DND-41 (cell line): ENCODE measurements at places on chromosomes 4 and X.
A peak's percentile ranks its signal among the peaks of the same experiment; 100 is the strongest.

GRCh38 chr4:100690812-100691211 lies 173.0 kb upstream of the EMCN start:
- no peak overlapping the region for H3K4me3 ChIP-seq
- no peaks in the 10 kb centered on the region for H3K4me1 ChIP-seq
- no peak for DNase-seq
- no peaks in the 10 kb centered on the region for H3K36me3 ChIP-seq

- DNase-seq: no peak
- H3K27me3 ChIP-seq: no peaks in the 10 kb centered on the region
- H3K27ac ChIP-seq: no peak overlapping the region
- no peaks in the 10 kb centered on the region for H3K36me3 ChIP-seq
- H3K4me3 ChIP-seq: no peak overlapping the region
These were observed 53.0 kb downstream of the HAND2 start for GRCh38 chr4:173477016-173477415.

GRCh38 chr4:114149-114548 lies 10.2 kb upstream of the ZNF718 start:
- H3K27ac ChIP-seq: peak overlapping the region; percentile 28; the same call in 1 of the 2 replicates
- peaks cover 27% of the 10 kb centered on the region for H3K4me1 ChIP-seq
- no peak for DNase-seq
- H3K4me3 ChIP-seq: no peak overlapping the region
- H3K36me3 ChIP-seq: no peaks in the 10 kb centered on the region

- H3K27me3 ChIP-seq: no peaks in the 10 kb centered on the region
- H3K36me3 ChIP-seq: peaks cover 79% of the 10 kb centered on the region
- no peaks in the 10 kb centered on the region for H3K4me1 ChIP-seq
- no peak overlapping the region for H3K27ac ChIP-seq
- H3K4me3 ChIP-seq: no peak overlapping the region
These were observed 37.5 kb downstream of the MTMR1 start for GRCh38 chrX:150730719-150731118.

- peak; percentile 69 for DNase-seq
- no peaks in the 10 kb centered on the region for H3K27me3 ChIP-seq
- no peaks in the 10 kb centered on the region for H3K36me3 ChIP-seq
- peak overlapping the region; percentile 48 for H3K27ac ChIP-seq
These were observed 100.5 kb downstream of the CLNK start for GRCh38 chr4:10584042-10584441.

DNA sequence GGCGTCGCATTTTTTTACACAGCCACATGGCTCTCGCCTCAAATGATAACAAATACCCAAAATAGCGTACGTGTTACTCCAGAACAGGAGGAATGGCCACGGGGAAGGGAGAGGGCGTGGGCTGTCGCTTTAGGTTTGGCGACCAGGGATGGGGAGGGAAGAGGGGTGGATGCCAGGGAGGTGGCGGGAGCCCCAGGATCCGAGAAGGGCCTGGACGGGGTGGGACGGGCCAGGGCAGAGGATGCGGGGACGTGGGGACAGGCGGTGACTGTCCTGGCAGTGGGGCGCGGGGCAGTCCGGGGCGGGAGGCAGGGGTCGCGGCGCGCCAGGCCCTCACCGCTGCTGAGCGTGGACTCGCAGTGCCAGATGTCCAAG lies 631 bp downstream of the TMEM47 start:
- H3K4me1 ChIP-seq: no peaks in the 10 kb centered on the region
- no peaks in the 10 kb centered on the region for H3K27me3 ChIP-seq
- no peak overlapping the region for H3K4me3 ChIP-seq
- no peaks in the 10 kb centered on the region for H3K36me3 ChIP-seq
- H3K27ac ChIP-seq: no peak overlapping the region

DNA sequence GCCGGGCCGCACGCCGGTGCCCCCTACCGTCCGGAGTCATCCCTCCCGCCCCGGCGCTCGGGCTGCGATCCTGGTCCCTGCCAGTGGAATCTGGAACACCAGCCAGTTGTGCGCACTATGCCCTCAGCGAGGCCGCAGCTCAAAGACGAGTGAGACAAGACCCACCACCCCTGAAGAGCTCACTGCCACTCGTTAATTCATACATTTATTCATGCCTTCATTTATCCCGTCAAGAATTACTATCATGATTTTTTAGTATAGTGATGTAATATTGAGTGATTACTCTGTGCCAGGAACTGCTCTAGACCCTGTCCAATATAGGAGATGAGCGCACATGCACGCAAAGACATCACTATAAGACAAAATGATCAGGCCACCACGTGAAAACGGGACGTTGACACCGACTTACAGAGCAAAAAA lies 247 bp upstream of the PPA2 start:
- peaks cover 16% of the 10 kb centered on the region for H3K36me3 ChIP-seq
- peaks cover 33% of the 10 kb centered on the region for H3K4me1 ChIP-seq
- peak; percentile 84 for DNase-seq
- peak overlapping the region; percentile 79; the same call in 1 of the 2 replicates for H3K4me3 ChIP-seq
- no peaks in the 10 kb centered on the region for H3K27me3 ChIP-seq

- H3K4me1 ChIP-seq: peaks cover 13% of the 10 kb centered on the region
- no peaks in the 10 kb centered on the region for H3K27me3 ChIP-seq
- no peaks in the 10 kb centered on the region for H3K36me3 ChIP-seq
- no peak overlapping the region for H3K4me3 ChIP-seq
- no peak overlapping the region for H3K27ac ChIP-seq
These were observed 230.3 kb upstream of the PGRMC2 start for GRCh38 chr4:128517739-128518510.

- H3K27me3 ChIP-seq: no peaks in the 10 kb centered on the region
- no peaks in the 10 kb centered on the region for H3K36me3 ChIP-seq
- DNase-seq: no peak
- no peak overlapping the region for H3K27ac ChIP-seq
- no peak overlapping the region for H3K4me3 ChIP-seq
These were observed 276.7 kb downstream of the GBA3 start for GRCh38 chr4:22969287-22969896.

- no peak for DNase-seq
- no peak overlapping the region for H3K27ac ChIP-seq
- H3K27me3 ChIP-seq: no peaks in the 10 kb centered on the region
These were observed 89.7 kb upstream of the RAB40AL start for GRCh38 chrX:102847362-102847761.

- no peaks in the 10 kb centered on the region for H3K4me1 ChIP-seq
- no peak overlapping the region for H3K4me3 ChIP-seq
- H3K36me3 ChIP-seq: no peaks in the 10 kb centered on the region
- no peaks in the 10 kb centered on the region for H3K27me3 ChIP-seq
- no peak for DNase-seq
These were observed 115.2 kb upstream of the LNX1 start for GRCh38 chr4:53706422-53707032.

- no peaks in the 10 kb centered on the region for H3K4me1 ChIP-seq
- no peak overlapping the region for H3K4me3 ChIP-seq
- no peak overlapping the region for H3K27ac ChIP-seq
These were observed 6.9 kb downstream of the CXCL10 start for GRCh38 chr4:76016393-76016792.

- no peak for DNase-seq
- H3K27me3 ChIP-seq: no peaks in the 10 kb centered on the region
- no peak overlapping the region for H3K27ac ChIP-seq
- H3K36me3 ChIP-seq: no peaks in the 10 kb centered on the region
These were observed 24.6 kb upstream of the NAP1L2 start for GRCh38 chrX:73239242-73239641.

GRCh38 chrX:46547857-46548256 lies 2.6 kb upstream of the ZNF674 start:
- no peak for DNase-seq
- H3K4me1 ChIP-seq: peaks cover 29% of the 10 kb centered on the region
- H3K36me3 ChIP-seq: peaks cover 18% of the 10 kb centered on the region

DNA sequence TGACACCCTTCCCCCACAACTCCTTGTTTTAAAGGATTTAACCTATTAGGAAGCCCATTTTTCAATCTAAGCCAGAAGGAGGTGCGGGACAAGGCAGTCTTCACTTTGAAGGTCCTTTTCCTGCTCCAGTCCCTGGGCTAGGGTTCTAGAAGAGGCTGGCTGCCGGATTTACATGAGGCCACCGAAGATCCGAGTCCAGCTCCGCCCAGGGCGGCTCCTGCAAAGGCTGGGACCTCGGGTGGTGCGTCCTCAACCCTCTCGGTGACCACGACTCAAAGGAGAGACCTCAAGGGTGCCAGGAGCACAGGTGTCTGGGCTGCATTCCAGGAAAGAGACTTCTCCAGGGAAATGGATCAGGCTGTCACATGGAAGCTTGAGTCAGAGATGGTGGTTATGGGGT lies 471.6 kb downstream of the PCDH19 start:
- H3K4me3 ChIP-seq: no peak overlapping the region
- H3K36me3 ChIP-seq: no peaks in the 10 kb centered on the region
- DNase-seq: no peak
- H3K27me3 ChIP-seq: no peaks in the 10 kb centered on the region
- H3K27ac ChIP-seq: no peak overlapping the region

DNA sequence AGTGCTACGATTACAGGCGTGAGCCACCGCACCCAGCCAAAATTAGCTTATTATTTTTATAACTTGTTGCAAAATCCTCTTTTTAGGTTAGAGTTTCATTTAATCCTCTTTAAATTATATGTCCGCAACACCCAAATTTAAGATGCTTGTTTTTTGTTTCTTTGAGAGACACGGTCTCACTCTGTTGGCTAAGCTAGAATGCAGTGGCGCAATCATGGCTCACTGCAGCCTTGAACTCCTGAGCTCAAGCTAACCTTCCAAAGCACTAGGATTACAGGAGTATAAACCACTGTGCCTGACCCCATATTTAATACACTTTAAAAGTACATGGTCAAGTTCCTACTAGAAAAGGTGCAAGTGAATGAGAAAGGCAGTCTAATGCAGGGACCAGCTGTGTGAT lies 2.2 kb downstream of the RBBP7 start:
- H3K4me1 ChIP-seq: peaks cover 40% of the 10 kb centered on the region
- no peaks in the 10 kb centered on the region for H3K27me3 ChIP-seq
- no peak overlapping the region for H3K27ac ChIP-seq
- H3K4me3 ChIP-seq: peak overlapping the region; percentile 95

DNA sequence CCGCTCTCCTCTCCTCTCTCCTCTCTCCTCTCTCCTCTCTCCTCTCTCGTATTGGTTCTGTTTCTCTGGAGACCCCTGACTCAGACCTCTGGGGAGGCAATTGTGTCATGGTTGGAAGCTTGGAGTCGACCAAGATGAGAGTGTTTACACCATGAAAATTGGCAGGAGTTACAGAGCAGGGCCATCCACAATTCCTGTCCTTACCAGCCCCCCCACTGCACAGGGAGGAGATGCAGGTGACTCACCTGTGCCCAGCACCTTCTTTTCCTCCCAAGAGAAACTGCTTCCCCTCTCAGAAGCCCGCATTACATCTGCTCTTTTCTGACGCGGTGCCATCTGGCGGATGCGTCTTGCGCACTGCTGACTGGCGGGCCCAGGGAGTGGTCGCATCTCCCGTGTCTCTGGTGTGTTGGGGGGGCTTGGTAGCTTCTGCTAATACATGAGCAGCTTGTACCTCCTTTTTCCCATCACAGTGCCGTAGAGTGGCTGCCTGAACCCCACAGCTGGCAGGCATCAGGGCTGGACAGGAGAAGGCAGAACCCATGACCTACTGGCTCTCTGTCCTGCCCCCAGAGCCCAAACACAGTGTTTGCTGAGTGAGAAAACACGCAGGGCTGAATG lies 31.4 kb upstream of the GPR78 start:
- no peak overlapping the region for H3K27ac ChIP-seq
- H3K4me1 ChIP-seq: no peaks in the 10 kb centered on the region
- no peaks in the 10 kb centered on the region for H3K27me3 ChIP-seq
- no peak for DNase-seq
- no peaks in the 10 kb centered on the region for H3K36me3 ChIP-seq
- no peak overlapping the region for H3K4me3 ChIP-seq
